ENCODE measurements at places on chromosomes 3 and 15.

DNA sequence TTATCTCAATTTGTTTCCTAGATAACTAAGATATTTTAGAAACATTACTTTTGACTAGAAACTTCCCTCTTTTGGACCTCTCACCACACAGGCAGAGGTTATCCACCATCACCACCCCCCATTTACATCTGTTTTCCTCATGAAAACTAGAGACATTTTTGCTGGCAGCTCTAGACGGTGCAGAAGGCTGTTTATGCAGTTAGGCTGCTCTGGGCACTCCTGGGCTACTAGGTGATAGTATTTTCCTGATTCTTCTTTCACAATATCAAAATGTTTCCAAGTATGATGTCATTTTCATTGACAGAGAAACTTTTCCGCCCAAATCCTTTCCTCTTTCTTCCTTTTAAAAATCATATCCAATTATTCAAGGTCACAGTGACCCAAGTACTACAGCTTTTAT lies 67.1 kb downstream of the PLOD2 start:
- DNase-seq: no peak

DNA sequence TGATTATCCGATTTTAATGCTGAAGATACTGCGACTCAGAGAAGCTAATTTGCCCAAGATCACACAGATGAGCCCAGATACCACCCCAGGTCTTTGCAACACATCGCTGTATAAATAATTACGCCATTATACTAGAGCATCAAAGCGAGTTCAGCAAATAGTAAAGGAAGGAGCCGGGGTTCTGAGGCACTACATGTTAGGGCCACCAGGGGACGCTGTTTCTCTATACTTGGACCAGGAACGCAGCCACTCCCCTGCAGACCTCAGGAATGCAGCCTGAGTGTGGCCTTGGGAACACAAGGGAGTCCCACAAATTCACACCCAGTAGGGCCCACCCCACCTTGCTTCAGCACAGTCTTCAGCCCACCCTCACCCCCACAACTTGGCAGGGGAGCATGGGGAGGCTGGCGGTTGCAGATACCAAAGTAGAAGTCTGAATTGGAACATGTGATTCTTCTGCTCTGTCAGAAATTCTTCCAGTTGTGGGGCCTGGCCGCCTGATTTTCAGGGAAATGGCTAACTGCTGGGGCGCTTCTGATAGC lies 57.8 kb upstream of the RYK start:
- peak; percentile 83 for DNase-seq

- DNase-seq: no peak
Observed at GRCh38 chr3:185764980-185765370, 59.9 kb downstream of the IGF2BP2 start.

- DNase-seq: no peak
Observed at GRCh38 chr3:123447749-123448517, 957 bp downstream of the ADCY5 start.

GRCh38 chr3:6717026-6717943 lies 143.6 kb upstream of the GRM7 start:
- no peak for DNase-seq

DNA sequence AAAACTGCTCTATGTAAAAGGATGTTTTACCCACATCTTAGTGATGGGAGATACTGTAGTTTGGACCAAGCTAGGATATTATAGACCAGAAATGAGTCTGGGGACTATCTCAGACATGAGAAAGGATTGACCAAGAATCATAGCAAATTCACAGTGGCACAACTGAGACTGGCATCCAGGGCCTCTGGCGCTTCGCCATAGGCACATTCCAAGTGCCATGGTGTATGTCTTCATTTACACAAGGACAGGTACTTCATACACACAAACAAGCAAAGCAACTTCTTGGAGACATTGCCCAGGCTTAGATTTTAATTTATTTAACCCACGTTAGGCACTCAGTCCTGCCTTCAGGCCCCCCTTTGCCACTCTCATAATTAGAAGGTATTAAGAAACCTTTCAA lies 28.9 kb downstream of the CACNA1D start:
- DNase-seq: no peak

GRCh38 chr15:101043011-101043410 lies 123.9 kb downstream of the LRRK1 start:
- no peak for DNase-seq

DNA sequence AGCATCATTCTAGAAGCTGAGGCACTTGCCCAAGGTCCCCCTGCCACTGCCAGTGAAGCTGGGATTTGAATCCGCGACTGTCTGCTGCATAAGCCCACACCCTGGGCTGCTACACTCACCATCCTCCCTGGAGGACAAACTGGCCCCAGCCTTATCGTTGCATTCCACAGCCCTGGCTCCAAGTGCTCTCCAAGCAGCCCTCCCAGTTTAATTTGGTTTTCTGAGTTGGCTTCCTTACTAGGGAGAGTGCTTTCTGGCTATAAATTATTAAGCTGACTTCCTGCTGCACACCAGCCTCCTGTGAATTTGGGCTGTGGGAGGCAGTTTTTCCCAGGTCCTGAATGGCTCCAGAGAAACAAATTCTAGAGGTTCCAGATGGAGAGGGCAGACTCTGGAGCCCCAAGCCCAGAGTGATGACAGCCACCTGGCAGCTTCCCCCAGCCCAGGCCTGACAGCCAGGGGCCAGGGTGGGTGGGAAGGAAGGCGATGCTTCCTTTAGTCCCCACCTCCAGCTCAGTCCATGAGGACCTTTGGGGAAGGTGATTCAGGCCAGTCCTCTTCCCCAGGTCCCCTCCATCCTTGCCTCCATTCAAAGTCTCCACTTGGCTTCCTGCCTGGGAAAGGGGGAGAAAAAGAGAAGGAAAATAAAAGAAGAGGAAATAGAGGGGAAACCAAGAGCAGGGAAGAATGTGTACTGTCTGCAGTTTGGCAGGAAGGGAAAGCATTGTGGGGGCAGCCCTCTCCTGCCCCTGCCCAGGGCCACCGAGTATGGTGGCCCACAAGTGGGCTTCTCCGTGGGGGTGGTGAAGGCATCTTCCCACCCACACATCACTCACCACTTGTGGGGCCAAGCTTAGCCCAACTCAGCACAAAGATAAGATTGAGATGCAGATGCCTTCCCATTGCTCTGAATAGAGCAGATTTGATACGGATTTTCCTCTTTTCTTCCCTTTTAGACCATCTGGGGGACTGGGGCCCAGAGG lies 69.6 kb downstream of the SEMA5B start:
- no peak for DNase-seq

GRCh38 chr3:100402891-100403290 lies 1.6 kb downstream of the LNP1 start:
- DNase-seq: no peak

DNA sequence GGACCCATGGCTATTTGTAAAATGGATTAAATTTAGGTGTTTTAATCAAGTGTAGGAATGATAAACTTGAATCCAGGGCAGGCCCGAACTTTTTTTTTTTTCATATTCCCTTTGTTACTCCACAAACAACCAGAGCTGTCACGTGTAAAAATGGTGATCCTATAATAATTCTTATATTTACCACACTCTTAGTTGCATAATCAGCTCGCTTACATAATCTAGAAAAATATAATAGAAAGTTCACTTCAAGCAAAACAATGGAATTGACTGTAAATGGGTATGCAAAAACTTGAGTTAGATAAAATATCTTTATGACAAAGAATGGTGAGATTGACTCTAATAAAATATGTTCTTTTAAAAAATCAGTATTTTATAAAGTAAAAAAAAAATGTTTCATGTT lies 2.1 kb upstream of the PAQR9 start:
- no peak for DNase-seq

- no peak for DNase-seq
Observed at GRCh38 chr15:50247819-50248655, 17.5 kb downstream of the HDC start.

DNA sequence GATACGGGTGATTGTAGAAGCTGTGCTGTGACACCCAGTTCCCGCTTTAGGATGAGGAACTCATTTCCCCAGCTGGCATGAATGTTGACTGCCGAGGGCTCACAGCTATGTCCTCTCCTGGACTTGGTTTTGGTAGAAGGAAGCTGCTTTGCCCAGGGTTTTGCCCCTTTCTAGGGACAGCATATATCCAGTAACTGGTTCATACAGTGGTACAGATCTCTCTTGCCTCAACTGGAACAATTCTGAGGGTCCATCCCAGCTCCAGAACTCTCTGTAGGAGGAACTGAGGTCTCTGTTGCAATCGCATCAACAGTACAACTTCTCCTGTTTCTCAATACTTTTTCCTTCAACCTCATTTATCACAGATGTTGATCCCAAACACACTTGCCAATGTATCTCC lies 54.5 kb upstream of the FNDC3B start:
- DNase-seq: no peak

DNA sequence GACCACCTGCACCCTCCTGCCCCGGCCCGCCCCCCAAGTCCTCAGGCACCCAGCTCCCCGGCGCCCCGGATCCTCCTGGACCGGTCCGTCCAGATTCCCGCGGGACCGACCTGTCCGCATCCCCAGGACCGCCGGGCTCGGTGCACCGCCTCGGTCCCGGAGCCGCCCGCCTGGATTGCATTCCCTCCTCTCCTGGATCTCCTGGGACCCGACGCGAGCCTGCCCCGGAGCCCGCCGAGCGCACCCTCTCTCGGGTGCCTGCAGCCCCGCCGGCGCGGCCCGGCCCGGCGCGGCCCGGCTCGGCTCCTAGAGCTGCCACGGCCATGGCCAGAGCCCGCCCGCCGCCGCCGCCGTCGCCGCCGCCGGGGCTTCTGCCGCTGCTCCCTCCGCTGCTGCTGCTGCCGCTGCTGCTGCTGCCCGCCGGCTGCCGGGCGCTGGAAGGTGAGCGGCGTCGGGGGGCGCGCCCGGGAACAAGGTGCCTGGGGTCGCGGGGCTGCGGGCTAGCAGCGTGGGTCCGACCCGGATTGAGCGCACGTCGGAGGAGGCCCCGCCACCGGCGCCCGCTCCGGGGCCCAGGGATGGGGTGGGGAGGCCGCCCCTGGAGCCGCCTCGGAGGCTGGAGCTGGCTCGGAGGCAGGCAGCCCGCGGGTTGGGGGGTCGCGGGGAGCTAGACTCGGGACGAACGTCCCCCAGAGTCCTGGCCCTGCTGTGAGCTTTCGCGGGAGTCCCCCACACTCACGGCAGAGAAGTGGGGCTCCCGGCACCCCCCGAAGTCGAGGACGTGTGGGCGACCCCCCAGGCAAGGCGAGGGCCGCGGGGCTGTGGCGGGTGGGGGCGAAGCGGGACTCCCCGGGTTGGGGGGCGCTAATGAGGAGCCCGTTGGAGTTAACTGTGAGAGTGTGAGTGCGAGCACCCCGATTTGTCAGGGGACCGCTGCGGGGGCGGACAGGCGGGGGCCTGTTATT lies 610 bp downstream of the EPHB3 start:
- no peak for DNase-seq

- DNase-seq: no peak
Observed at GRCh38 chr3:114874522-114874971, 272.5 kb downstream of the ZBTB20 start.

DNA sequence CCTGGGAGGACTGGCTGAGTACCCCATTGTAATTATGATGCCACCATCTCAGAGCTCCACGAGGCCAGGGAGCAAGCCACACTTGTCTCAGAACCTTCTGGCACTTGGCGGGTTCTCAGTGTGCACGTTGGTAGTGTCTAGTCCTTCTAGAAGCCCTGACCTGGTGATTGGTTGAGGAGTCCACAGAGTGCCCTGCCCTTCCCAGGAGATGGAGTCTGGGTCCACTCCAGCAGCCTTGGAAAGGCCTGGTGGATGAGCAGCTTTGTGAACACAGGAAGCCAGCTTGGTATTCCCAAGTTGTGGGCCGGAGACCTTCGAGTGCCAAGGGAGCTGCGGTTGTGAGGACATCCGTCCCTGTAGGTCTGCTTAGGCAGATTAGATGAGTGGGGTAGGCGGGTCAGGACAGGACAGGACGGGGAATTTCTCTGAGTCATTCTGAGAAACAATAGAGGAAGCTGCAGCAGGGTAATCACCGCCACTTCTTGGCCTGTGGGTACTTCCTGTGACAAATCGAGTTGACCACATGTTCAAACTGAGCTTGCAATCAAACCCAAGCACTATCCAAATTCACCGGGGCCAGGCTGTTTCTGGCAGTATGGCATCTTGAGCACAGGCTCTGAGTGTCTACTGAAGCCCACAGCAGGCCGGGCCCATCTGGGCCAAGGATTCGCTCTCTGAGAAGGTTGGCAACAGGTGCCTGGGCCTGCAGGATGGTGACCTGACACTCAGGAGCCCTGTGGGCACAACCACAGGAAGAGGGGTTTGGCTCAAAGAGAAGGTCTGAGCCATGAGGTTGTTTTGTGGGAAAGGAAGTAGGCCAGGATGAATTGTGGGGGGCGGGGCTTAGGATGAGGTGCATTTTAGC lies 71.5 kb upstream of the PLXNA1 start:
- peak; percentile 53 for DNase-seq

GRCh38 chr3:23751212-23751723 lies 54.5 kb upstream of the UBE2E1 start:
- no peak for DNase-seq

- no peak for DNase-seq
Observed at GRCh38 chr3:192122832-192123594, 604.3 kb downstream of the FGF12 start.

- no peak for DNase-seq
Observed at GRCh38 chr3:55792009-55792408, 304.9 kb upstream of the WNT5A start.

DNA sequence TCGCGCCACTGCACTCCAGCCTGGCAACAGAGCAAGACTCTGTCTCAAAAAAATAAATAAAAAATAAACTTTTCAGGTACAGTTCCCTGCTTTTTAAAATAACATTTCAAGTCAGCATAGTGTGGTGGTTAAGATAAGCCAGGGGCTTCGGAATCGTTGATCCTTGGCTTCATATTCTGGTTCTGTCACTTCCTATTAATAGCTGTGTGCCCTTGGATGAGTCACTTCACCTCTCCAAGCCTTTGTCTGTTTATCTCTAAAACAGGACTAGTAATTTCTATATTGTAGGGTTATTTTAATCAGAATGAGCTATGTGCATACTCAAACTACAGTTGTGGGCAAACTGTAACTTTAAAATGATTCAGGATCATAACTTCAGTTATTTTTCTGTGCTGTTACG lies 53.8 kb upstream of the SENP5 start:
- DNase-seq: no peak

DNA sequence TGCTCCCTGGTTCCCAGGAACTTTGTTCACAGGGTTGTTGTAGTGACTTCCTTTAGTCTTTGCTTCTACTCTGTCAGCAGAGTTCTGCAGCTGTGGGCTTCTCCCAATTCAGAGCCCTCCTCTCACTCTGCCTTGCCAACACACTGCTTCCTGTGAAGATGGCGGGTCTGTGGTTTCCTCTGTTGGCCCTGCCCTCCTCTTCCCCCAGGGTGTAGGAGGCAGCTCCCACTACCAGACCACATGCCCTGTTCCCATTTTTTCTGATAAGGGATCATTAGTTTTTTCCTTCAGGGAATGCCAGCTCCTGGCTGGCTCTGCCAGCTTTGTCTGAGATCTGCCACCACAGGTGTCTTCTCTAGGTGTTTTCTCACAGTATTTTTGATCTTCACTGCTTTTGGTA lies 12.7 kb downstream of the SPSB4 start:
- no peak for DNase-seq

GRCh38 chr3:193843474-193844301 lies 250.7 kb downstream of the OPA1 start:
- DNase-seq: peak; percentile 87

DNA sequence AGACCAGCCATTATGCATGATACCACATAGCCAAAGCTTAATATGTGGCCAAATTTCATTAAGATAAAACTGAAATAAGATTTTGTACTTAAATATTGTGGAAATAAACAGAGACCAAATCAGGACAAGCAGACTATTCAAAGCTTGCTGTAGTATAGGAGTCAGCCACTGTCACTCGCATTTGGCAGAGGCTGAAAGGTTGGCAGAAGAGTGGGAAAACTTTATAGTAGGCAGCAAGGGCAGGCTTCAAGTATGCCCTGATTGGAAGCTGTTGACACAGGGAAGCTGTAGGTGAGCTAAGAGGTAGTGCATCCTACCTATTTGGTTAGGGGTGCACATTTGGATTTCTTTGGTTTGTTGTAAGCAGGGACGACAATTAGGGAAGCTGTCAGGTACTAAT lies 202.5 kb upstream of the PDZRN3 start:
- no peak for DNase-seq

Data from LoVo (cell line).